HCT116 (cell line): ENCODE measurements at places on chromosomes 7 and 10.

GRCh38 chr10:99665304-99665703, 6.0 kb downstream of the ENTPD7 start:
- DNase-seq, result no peak

DNA sequence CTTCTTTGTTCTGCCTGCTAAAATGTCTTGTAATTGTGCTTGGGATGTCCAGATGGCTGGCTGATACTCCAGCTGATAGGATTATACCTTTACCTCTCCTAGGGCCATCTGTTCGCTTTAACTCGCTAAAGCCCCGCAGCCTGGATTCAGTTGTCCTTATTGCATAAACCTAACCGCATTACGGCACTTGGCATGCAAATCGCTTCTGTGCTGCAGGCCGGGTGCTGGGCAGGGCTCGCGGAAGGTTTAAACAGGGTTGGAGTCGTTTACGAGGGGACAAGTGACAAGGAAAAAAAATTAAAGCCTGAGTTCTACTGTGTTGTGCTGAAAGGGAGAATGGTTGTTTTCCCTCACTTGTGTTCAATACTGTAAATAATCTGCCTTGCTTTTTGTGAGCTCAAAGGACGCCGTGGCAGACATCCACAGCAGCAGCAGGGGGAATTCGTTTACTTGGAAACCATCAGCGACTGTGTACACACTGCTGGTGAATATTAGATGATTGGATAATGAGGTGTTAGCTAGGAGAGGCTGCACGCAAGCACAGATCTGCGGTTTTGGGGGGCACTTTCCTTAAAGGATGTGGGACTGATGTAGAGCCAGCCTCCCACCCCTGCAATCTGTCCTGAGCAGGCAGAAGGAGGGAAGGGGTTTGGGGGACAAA, 93.0 kb downstream of the EBF3 start:
- DNase-seq, result no peak

- DNase-seq, result no peak
Observed at GRCh38 chr7:74164985-74165456, 9.1 kb upstream of the EIF4H start.

GRCh38 chr10:131533846-131534526, 222.5 kb upstream of the TCERG1L start:
- no peak for DNase-seq

DNA sequence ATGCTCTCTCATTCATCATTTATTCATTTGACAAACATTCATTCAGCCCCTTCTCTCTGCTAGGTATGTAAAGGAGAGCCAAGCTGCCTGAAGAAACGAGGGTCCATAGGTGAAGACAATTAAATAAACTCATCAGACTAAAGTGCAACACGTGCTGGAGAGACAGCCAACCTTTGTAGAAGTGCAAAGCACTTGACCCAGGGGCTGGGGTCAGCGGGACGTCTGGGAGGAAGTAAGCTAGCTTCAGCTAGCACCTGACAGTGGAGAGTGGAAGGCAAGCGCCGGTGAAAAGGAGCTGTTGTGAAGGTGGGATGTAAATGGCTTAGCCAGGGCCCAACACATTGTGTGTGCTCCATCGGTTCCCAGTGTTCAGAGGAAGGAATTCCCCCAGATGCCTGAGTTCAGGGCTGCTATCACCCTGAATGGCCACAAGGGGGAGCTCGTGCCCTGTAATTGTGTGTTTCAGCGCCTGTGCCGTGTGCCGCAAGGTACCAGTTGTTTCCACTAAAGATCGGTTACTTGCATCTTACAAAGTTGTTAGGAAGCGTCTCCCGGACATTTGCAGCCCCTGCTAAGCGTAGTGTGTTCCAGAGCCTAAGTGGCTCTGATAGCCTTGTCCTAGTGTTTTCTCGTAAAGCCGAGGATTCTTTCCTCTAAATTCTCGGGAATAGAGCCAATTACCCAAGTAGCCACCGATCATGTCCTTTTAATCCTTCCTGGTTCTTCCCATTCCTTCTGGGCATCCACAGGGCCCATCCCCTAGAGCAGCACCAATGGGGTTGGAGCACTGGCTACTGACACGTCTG, 30.6 kb downstream of the TLX1 start:
- peak; percentile 72 for DNase-seq

DNA sequence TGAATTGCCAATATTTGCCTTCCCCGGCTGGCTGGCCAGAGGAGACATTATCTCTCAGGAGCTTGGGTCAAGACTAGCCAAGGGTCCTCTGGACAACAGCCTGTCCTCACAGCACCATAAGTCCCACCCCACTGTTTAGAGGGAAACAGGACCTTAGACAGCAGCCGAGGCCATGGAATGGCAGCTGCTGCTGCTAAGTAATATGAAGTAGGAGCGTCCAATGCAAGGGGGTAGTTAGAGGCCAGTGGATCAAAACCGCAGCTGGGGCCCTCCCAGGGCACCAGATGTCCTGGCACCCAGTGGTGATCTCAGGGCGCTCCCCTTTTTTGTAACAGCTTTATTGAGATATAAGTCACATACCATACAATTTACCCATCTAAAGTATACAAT, 12.9 kb upstream of the KCP start:
- no peak for DNase-seq

GRCh38 chr10:61882621-61883370, 18.7 kb upstream of the ARID5B start:
- no peak for DNase-seq

DNA sequence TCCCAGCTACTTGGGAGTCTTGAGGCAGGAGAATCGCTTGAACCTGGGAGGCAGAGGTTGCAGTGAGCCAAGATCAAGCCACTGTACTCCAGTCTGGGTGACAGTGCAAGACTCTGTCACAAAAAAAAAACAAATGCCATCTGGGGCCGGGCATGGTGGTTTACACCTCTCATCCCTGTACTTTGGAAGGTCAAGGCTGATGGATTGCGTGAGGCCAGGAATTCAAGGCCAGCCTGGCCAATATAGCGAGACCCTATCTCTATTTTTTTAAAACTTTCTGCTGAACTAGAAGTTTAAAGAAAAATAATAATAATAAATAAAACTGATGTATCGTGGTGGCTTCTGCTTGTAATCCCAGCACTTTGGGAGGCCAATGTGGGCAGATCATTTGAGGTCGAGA, 15.7 kb upstream of the RNF216 start:
- DNase-seq, result no peak

DNA sequence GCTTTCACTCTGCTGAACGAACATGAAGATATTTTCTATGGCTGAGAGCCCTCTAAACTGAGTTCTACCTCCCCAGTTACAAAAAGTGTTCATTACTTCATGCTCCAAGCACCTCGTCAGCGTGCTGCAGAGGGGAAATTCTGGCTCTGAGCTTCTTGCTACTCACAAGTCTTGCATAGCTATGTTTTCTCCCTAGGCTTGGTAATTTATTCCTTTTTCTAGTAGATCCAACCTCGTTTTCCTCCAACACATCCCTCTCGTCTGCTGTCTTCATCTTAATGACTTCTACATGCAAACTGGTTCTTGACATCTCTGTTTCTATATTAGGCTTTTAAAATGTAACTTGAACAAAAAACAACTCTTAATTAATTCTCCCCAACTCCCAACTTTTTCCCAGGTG, 1034.5 kb downstream of the REEP3 start:
- DNase-seq, result no peak

- no peak for DNase-seq
Observed at GRCh38 chr10:58475322-58476277, 37.1 kb upstream of the BICC1 start.

GRCh38 chr7:43431020-43431595, 151.8 kb upstream of the STK17A start:
- no peak for DNase-seq

GRCh38 chr10:96918214-96919002, 86.3 kb downstream of the LCOR start:
- DNase-seq, result no peak

- DNase-seq, result peak; percentile 31
Observed at GRCh38 chr10:5291501-5292195, 73.1 kb upstream of the UCN3 start.
